ENCODE measurements at places on chromosomes 5 and 9.

- peak; percentile 60 for DNase-seq
Observed at GRCh38 chr5:73722231-73722630, 96.2 kb downstream of the ARHGEF28 start.

DNA sequence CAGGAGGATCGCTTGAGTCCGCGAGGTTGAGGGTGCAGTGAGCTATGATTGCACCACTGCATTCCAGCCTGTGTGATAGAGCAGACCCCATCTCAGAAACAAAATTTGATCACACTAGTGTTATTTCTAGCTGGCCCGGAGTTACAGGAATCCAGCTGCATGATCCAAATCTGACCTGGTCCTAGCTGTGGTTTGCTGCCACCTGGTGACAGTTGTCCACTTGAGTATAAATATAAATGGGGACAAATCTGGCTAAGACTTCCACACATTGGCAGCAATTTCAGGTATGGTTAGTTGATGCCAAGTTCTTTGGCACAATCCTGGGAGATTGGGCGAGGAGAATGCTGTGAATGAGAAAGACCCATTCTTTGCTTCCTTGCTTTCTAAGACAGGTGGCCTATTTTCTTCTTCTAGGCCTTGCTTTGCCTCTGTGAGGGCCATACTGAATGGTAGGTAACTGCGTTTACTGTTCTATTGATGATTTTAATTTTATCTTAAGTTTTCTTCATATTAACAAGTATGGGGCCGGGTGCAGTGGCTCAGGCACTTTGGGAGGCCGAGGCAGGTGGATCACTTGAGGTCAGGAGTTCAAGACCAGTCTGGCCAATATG is 35.4 kb downstream of the UBE2R2 start:
- DNase-seq, result peak; percentile 27

- DNase-seq, result no peak
Observed at GRCh38 chr5:117255211-117256027, 680.8 kb upstream of the SEMA6A start.

DNA sequence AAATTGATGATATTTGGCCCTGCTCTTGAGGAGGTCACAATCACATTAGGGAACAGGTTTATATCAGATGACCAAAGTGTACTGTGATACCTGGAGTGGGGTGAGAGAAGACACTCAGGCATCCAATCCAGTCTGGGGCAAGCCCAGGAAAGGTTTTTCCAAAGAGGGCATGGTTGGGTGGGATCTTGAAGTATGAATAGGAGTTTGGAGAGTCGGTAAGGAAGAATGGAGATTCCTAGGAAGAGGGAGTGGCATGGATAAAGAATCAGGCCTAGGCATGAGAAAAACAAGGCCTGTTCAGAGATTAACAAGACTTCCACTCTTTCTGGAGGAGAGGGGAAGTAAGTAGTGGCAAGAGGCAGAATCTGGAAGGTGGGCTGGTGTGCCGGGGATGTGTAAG is 91.1 kb downstream of the MVB12B start:
- DNase-seq, result no peak

DNA sequence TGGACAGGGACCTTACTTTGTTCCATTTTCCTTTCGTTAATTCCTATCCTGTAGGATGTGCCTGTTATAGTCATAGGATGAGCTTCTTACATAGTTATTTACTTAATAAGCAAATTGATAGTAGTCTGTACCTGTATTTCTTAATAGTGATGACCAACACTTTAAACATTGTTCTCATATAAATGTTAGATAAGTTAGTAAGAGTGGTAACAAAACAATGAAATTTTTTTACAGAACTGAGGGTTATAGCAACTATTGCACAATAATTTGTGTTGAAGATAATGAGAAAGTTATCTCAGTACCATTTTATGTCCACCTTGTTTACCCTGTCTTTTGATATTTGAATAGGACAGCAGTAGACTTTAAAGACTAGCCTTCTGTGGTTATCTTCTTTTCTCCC is 162.9 kb upstream of the ELL2 start:
- DNase-seq, result peak; percentile 46

DNA sequence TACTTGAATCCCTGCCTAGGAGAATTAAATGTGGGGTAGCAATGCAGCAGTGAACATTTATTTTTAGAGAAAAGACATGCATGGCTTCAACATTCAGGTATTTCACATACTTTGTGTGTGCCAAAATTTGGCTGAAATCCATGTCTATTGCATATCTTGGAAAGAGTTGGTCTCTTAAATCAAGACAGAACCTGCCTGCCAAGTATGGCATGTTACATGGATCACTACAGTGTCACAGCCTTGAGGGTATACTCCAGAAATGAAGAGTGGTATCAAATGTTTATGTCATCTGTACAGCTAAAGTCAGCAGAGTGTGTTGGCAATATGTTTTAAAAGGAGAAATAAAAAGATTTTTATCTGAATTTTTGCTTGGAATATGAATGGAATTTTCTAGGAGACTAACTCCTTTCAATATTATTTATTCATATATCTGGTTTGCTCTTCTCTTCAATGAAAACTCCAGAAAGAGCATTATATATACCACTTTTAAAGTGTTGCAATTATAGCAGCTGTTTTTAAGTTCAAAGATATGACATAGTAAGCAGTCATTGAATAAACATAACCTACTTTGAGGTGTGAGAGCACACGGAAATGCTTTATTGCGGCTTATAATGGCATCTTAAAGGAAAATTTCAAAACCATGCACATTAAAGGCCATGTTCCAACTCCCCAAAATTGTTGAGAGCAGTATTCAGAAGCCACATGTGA is 95.4 kb upstream of the MINAR2 start:
- no peak for DNase-seq

Measured in IMR-90 (cell line).